ENCODE measurements at places on chromosomes 4 and X.

DNA sequence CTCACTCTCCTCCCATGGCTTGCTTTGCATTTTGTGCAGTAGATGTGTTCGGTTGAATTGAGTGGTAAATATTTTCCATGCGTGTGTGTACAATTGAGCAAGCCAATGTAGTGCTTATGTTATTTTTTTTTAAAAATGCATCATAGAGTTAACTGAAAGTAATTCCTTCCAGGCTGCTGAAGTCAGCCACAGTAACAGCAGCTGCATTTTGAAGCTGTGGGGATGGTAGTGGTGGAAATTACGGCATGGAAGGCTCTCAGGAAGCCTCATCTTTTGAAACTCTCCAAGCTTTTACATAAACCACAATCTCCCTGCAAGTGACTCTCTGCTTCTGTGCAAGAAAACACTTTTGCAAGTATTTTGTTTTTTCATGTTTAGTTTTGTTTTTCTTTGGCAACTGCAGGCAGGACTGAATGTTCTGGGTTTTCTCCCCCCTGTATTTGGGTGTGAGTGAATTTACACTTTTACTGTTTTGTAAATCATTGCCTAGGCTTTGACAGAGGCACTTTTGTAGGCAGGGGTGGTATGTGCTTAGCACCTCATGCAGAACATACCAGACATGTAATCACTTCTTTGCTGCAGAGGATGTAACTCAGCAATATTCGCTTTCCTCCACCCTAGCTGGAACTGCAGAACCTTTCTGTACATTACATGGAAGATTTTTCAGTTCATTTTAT, 56.2 kb downstream of the LRRC66 start:
- DNase-seq = no peak

DNA sequence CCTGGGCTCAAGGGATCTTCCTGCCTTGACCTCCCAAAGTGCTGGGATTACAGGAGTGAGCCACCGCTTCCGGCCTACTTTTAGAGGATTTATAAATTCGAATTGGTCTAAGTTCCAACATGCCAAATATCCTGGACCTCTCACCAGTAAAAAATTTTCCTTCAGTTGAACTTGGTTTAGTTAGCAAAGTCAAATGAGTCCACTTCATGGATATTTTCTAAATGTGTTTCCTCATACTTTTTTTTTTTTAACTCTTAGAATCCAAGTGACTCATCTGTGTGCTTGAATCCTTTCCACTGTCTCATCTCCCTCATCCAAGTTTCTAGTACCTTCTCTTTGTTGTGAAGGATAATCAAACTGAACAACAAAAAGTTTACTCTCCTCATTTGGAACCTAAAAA, 49.7 kb downstream of the RBM47 start:
- DNase-seq = no peak

GRCh38 chr4:101730291-101731117, 60.0 kb upstream of the BANK1 start:
- DNase-seq = peak; percentile 82

DNA sequence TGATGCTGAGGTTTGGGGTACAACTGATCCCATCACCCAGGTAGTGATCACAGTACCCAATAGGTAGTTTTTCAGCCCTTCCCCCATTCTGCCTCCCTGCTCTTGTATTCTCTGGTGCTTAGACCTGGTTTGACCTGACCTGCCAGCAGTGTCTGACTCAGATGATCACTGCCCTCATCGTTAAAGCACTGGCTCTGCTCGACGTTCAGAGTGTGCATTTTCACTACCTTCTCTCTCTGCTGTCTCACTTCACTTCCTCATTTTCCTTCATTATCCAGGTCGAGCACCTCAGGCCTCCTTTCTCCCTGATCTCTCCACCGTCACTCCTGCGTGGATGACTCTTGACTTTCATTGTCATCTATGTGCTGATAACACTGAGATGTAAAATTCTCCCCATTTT, 83.6 kb downstream of the PARM1 start:
- DNase-seq = no peak

DNA sequence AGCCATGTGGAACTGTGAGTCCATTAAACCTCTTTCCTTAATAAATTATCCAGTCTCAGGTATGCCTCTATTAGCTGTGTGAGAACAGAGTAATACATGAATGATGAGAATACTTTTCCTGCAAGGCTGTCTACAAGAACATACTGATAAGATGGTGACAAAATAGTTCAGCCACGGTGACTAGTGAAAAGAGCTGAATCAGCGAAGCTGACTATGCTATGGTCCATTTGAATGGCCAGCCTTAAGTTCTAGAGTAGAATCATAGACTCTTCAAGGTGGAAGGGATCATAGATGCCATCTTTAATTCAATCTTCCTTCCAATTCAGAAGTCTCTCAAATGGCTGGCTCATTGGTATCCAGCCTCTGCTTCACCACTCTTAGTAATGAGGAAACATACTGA, 163.3 kb downstream of the SPANXN1 start:
- no peak for DNase-seq

DNA sequence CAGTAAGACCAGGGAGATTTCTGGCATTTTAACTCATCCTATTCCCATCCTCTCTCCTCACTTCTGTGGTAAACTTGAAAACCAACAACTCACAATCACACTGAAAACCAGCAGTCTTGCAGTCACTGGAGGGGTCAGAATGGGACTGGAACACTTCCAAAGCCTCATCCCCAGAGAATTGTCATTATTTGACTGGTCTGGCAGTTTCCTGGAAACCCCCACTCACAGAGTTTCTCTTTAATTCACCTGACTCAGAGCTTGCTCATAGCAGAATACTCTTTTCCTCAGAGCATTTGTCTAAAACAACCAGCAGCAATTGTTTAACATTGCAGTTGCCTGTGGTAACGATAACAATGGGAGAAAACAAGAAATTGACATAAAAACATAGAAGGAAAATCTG, 7.3 kb upstream of the RAB9B start:
- DNase-seq = no peak

Data from NCI-H69 (cell line).